ENCODE measurements at places on chromosomes 12 and 14.

DNA sequence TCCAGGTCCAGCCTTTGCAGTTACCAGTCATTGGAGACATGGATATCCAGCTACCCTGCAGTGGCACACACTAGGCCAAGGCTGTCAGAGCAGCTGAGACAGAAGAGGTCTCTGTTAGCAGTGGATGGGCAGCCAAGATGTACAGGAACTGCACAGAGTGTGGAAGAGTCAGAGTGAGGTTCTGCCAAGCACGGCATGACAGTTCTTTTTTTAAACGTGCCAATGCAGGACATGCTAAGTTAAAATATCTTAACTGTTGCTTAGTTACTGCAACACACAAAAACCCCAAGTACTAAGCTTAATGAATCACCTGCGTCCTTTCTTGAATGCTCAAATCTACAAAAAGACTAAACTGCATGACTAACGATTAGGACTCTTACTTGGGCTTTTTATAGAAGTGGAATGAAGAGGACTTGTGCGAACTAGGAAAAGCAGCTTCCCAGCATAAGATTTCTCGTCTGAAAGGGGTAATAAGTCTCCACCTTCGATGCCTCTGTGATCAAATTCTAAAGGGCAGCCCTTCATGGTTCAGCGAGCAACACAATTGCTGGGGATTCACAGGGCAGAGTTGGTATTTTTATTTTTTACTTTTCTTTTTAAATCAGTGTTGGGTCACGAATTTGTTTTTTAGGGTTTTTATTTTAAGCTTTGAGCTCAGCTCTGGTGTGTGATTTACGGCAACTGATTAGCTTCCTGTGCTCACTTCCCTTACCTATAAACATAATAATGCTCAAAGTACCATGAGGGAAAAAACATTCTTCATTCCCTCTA lies 20.6 kb downstream of the MAPK1IP1L start:
- peak; percentile 89 for DNase-seq

GRCh38 chr14:91573894-91574837 lies 64.1 kb upstream of the PPP4R3A start:
- DNase-seq = peak; percentile 11

- no peak for DNase-seq
Observed at GRCh38 chr14:44027397-44027796, 479.7 kb downstream of the FSCB start.

- DNase-seq = no peak
Observed at GRCh38 chr14:65255029-65255545, 152.8 kb upstream of the MAX start.

DNA sequence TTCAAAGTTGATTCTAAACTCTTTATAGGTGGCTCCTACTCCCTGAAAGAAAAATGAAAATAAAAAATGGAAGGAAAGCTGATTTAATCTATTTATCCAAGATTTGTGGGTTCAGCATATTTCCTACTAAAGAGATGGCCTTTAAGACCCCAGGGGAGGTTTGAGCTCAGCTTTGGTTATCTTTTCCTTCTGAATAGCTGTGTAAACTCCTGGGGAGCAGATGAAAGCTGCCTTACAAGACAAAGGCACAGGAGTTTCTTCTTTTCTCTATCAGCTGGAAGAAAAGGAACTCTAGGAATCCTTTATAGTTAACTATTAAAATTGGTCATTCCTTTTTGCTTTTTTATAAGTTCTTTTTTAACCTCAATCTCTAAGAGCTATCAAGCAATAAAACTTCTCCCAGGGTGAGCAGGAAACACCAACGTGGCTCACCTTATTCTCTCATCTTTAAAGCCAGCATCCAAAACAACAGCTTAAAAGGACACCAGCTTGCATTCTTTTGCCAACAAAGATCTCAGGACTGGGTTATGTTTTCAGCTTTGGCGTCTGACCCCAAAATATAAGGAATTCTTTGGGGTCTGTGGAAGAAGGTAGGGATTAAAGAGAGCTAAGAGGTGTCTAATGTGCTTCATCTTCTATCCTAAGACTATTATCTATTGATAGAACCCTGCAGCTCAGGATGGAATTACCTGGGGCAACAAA lies 371.7 kb upstream of the KITLG start:
- no peak for DNase-seq

DNA sequence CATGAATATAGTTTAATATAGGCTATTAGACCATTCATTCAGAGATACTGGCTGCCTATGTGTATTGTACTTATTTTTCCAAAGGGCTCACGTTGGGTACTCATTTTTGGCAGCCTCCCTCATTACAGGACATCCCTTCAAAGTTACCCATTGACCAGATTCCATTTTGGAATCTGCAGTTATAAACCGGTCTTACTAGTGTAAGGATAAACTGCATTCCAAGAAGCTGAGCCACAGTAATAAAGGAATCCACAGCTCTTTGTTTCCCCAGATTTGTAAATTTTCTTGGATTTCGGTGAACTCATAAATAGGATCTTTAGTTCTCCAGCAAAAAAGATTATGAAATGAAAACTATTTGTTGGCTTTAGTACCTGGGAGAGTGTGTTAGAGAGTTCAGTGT lies 18.9 kb upstream of the CFL2 start:
- peak; percentile 57 for DNase-seq

GRCh38 chr14:89184952-89185351 lies 232.1 kb downstream of the FOXN3 start:
- no peak for DNase-seq

GRCh38 chr12:102965281-102966155 lies 8.0 kb downstream of the ASCL1 start:
- DNase-seq = no peak

DNA sequence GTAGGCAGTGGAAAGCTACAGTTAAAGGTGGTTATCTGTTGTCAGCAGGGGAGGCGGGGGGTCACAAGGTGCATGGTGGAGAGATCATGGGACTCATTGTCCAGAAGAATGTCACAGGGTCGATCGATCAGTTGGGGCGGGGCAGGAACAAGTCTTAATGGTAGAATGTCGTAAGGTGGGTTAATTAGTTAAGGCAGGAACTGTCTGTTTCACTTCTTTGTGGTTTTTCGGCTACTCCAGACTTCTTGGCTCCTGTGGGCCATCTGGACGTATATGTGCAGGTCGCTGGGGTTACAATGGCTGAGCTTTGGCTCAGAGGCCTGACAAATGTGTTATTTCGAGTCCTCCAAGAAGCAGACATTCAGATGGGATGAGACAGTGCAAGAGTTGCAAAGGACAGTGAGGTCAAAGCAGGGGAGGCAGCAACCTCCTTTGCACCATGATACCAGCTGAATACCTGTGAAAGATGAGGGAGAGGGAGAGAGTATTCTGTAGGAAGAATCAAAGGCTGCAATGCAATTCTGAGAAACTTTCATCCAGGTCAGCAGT lies 246.9 kb upstream of the TMEM132C start:
- DNase-seq = no peak

GRCh38 chr12:58881816-58882215 lies 38.5 kb downstream of the LRIG3 start:
- no peak for DNase-seq

DNA sequence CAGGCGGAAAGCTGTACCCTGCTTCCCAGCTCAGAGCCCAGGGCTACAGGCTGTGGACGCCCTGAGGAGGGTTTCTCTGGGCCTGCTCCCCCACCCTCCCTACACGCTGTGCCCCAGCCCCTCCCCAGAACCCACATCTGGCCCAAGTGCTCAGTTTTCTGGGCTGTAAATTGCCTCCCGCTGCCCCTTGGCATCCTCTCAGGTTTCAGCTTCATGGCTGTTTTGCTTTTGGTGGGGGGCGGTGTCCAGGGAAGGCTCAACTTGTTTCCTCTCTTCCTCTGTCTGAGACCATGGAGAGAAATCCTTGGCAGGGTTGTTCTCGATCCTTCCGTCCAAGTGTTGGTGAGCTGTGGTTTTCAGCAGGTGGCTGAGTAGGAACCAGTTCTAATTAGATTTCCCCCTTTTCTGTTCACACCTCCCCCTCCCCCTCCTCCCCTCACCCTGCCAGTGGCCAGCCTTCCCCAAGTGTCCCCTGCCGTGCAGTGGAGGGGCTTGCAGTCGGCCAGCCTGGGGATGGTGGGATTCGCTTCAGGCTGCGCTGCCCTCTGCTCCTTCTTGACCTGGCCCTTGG lies 61.8 kb downstream of the TSPAN9 start:
- no peak for DNase-seq

DNA sequence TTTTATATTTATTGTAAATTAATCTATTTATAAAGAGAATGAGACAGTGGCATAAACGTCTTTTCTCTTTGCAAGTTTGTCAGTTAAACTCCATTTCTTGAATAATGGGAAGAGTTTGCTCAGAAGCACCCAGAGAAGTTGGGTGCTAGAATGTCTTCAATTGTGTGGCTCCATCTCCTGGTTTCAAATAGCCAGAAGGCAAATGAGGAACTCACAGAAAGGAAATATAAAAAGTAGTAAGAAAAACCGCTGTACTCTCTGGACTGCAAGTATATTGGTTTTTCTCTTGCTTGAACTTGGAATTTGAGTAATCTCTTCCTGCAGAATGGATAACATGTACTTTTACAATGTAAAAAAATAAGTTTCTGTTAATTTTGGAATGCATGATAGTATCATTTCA lies 217.5 kb downstream of the DPY19L2 start:
- no peak for DNase-seq

- no peak for DNase-seq
Observed at GRCh38 chr12:92064422-92064821, 81.2 kb downstream of the BTG1 start.

GRCh38 chr12:9856894-9857293 lies 12.3 kb downstream of the CLEC2B start:
- no peak for DNase-seq

DNA sequence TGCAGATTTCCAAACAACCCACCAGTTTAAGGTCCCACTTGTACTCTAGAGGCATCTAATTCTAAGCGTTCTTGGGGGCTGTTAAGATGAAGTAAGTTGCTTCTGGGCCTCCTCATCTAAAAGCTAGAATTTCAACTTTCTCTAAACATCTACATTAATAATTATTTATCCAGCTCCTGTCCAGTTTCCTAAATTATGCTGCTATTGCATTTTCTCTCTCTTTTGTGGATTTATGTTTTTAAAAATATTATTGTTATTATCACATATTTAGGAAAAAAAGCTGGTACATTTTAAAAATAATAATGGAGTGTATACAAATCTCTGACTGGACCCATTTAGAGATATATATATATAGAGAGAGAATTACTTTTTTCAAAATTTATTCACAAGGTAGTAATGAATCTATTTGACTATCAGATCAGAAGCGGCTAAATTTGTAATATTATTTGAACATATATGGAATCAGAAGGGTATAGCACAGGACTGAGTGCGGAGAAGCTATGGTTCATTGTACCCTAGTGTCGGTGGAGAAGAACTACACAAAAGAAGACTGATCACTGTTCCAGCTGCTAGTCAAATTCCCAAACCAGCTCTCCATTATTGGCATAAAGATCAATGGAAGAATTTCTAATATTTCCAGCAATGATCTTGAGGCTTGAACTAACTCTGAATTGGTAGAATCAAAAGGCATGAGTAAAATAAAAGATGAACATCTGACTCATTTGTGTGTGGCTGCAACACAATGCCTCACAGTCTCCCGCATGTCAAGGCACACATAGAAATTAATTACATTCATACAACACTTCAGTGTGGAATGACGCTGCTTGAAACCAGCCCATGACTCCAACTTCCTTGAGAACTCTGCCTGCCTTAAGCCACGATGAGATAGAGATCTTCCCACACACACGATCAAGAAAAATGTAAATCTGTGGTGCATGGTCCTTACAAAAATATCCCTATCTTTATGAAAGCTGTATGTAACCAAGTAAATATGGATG lies 433.4 kb upstream of the OR4E1 start:
- no peak for DNase-seq

DNA sequence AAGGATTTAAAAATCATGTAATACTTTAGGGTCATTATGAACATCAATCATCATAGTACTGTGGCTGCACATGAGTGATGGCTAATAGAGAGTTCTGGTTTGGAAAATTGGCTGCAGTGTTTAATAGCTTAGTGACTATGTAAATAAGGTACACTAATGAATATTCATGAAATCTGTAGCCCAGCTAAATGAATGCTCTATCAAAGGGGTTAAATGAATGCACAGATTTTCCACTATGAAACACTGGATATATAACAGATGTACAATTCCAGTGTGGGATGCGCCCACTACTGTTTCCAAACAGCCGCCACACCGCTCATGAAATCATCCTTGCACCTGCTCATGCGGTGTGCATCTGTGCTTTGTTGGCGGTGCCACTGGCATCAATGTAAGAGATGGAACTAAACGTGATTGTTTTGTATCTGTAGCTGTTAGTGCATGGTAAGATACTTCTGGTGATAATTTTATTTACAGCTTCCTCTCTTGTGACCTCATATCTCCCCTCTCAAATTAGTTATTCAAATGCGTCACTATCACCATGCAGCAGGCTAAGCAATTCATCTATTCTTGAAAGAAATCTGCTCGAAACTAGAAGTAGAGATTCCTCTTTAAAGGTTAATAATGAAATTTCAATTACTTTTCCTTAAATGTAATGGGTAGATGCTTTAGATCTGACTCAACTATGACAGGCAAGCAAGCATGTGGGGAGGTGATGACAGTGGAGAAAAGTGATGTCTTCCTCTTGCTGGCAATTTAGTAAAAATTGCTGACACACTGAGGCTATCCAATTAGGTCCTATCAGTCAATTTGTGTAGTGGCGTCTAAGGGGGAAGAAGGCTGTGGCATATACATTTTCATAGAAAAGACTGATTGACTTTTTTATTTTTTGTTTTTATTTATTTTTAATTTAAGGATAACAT lies 433.6 kb downstream of the AEBP2 start:
- DNase-seq = no peak

DNA sequence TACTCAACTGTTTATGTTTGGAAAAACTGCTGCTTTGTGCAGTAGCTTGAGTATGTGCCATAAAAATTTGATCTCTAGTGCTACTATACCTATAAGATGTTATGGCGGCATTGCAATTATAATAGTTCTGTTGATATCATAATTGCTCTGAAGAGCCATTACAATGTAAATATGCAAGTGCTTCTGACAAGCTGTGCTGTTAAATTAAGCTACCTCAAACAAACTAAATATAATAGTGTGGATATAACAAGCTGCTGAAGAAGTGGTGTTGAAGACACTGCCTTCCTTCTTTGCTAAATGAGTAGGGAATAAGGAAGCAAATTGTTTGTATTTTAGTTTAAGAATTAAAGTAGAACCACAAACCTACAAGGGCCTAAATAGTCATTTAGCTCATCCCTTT lies 301.0 kb upstream of the MIS18BP1 start:
- DNase-seq = no peak

GRCh38 chr12:68505970-68506369 lies 104.7 kb upstream of the RAP1B start:
- no peak for DNase-seq

GRCh38 chr14:58138714-58139482 lies 13.1 kb downstream of the ARMH4 start:
- no peak for DNase-seq
